ENCODE measurements at places on chromosomes 7 and 10. TPM values are rescaled to one million over a fixed set of nuclear protein-coding genes. Genes with fewer than 3 reads are reported as not detected.

DNA sequence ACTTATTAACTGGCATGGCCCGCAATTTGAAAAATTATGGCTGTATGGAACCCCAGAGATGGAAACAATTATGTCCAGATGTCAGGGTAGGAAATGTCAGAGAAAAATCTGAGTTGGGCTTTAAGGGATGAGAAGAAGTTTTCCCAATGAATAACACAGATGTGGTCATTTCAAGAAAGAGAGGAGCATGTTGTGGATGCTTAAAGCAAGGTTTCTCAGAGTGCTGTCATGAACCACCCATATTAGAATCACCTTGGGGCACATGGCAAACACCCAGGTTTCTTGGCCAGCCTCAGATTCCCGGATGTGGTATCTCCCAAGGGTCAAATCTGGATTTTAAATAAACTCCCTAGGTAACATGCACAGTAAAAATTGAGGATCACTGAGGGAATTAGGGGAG, 43.6 kb downstream of the LAMB4 start:
- DNase-seq, result no peak
- H3K4me3 ChIP-seq, result no peak overlapping the region
- H3K27me3 ChIP-seq, result no peaks in the 10 kb centered on the region
- H3K36me3 ChIP-seq, result no peaks in the 10 kb centered on the region
- no peaks in the 10 kb centered on the region for H3K4me1 ChIP-seq

DNA sequence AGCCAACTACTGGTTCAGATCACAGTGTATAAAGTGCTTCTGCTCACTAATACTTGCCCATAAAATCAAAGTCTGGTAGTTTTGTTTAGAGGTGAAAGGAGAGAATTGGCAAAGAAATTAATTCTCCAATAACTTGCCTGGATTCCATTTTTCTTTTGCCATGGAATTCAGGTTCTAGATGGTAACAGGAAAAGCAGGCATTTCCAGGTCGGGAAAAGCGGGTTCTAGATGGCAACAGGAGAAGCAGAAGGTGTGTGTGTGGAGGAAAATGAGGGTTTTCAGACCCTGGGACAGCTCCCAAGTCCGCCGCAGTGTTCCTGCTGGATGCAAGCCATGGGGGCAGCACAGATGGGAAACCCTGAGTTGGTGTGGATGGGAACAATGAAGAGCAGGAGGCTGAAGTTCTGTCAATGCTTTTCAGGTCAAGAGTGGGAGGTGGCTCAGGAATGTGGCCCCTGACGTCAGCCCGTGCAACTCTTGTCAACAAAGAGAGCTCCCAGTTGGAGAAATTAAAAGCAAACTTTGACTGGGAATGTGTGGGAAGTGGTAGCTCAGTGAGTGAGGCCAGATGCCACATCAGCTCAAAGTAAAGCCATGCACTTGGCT, 696.7 kb downstream of the LRMDA start:
- H3K4me1 ChIP-seq, result peaks cover 19% of the 10 kb centered on the region
- H3K27me3 ChIP-seq, result no peaks in the 10 kb centered on the region
- no peak overlapping the region for H3K27ac ChIP-seq
- H3K4me3 ChIP-seq, result no peak overlapping the region

DNA sequence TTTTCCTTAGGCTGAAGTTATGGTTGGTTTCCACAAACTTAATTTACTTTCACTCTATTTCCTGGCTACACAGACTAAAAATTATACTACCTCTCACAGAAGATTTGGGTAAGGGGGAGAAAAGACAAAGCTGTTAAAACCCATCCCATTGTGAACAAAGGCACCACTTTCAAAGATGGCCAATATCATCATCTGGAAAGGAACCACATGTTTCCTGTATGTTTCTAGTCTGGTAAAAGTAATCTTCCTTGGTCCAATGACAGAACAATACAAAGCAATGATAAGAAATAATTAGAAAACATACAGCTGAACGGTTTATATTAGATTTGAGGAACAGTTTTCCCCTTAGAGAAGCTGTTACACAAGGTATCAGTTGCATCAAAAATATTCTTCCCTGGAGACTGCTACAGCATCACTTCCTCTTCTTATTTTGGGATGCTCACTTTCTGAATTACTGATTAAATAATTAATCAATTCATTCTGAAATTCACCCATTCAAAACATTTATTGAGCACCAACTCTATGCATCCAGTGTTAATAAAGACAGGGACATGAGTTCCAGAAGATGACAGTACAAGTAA, 8.5 kb upstream of the SFR1 start:
- no peak for DNase-seq
- no peaks in the 10 kb centered on the region for H3K27me3 ChIP-seq

The UNC5B gene
- 15.6 TPM for total RNA-seq

All from left ventricle myocardium inferior (tissue), 1 donor.